ENCODE measurements at places on chromosomes 16 and 17.

DNA sequence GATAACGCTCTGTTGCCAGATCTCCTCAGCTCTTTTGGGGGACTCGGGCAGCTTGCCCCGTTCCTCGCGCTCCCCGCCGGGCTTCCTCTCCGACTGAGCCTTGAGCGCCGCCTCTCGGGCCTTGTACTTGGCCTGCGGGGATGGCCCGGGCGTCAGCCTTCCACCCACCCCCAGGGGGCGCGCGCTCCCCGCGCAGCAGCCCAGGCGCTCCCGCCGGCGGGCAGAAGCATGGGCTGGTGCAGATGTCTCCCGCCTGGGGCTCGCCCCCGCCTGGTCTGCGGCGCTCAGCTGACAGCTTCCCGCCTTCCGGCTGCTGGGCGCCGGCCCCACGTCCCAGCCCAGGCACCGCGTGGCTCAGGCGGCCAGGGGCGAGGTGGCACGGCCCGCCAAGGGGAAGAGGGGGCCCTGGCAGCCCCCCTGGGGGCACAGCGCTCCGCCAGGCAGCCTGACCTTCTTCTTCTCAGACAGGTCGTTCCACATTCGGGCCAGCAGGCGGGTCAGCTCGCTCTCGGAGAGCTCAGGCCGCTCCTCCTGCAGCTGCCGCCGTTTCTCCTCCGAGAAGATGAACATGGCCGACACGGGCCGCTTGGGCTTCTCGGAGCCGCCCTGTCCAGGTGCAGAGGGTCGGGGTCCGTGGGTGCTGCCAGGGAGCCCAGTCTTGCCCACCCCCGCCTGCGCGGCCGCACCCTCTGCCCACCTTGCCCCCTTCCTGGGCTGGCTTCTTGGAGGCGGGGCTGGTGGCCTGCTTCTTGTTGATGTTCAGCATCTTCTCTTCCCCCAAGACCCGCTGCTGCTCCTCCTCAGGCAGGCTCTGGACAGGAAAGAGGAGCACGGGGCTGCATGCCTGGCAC lies 8.9 kb downstream of the UBTF start:
- peak; percentile 95 for DNase-seq

DNA sequence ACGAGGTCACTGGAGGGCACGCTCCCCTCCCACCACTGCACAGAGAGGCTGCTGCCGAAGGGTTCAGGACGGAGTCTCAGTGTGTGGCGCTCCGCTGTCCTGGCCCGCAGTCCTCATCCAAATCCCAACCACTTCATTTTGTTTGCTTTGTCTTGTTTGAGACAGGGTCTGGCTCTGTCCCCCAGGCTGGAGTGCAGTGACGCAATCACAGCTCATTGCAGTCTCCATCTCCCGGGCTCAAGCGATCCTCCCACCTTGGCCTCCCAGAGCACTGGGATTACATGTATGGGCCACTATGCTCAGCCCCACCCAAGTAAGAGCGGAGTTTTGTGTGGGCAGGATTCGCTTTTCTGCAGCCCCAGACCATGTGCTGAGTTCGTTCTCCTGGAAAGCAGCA lies 12.7 kb downstream of the UNKL start:
- DNase-seq, result no peak

DNA sequence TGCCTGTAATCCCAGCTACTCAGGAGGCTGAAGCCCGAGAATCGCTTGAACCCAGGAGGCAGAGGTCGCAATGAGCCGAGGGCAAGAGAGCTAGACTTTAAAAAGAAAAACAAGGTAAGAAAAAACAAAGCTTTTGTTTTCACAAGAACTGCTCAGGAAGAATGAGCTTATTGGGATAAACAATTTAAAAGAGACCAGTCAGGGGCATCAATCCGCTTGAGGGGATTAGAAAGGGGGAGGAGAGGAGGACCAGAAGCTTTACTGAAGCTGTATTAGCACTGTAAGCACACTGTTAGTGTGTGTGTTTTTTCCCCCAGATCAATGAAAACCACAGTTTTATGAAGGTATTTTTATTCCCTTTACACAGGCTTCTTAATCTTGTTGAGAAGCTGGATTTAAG lies 8.8 kb downstream of the TMEM170A start:
- DNase-seq, result no peak

DNA sequence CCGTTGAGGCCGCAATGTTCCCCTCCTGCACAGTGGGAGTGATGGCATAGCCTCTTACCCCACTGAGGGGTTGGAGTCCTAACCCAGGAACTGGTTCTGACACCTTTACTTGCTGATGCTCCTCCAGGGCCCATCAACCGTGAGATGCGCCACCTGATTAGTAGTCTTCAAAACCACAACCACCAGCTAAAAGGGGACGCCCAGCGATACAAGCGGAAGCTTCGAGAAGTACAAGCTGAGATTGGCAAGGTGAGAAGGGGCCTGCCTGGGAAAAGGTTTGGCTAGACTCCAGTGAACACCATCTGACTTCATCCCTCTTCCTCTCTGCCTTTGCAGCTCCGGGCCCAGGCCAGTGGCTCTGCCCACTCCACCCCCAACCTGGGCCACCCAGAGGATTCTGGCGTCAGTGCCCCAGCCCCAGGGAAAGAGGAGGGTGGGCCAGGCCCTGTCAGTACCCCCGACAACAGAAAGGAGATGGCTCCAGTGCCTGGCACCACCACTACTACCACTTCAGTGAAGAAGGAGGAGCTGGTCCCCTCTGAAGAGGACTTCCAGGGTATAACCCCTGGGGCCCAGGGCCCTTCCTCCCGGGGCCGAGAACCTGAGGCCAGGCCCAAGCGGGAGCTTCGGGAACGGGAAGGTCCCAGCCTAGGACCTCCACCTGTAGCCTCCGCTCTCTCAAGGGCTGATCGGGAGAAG lies 5.8 kb downstream of the RNF40 start:
- no peak for DNase-seq

GRCh38 chr17:57288040-57288772 lies 31.9 kb downstream of the MSI2 start:
- no peak for DNase-seq

GRCh38 chr17:82350182-82351030 lies 8.6 kb upstream of the TEX19 start:
- peak; percentile 57 for DNase-seq

DNA sequence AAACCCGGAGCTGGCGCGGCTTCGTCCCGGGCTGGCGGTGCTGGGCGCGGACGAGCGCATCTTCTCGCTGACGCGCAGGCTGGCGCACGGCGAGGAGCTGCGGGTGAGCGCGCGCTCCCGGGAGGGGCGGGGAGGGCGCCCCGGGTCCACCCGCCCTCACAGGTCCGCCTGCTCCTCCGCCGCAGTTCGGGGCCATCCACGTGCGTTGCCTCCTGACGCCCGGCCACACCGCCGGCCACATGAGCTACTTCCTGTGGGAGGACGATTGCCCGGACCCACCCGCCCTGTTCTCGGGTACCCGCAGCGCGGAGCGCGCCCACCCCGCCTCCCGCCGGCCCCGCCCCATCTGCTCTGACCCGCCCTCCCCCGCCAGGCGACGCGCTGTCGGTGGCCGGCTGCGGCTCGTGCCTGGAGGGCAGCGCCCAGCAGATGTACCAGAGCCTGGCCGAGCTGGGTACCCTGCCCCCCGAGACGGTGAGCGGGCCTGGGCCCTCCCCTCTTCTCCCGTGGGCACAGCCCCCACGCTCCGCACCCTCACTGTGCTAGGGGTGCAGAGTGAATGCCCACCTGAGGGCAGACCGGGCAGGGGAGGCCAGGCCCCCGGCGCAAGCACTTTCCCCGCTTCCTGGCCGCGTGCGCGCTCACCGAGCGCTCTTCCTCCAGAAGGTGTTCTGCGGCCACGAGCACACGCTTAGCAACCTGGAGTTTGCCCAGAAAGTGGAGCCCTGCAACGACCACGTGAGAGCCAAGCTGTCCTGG lies 1.4 kb downstream of the HAGHL start:
- DNase-seq, result peak; percentile 93

GRCh38 chr17:34434052-34434451 lies 71.0 kb upstream of the CCL1 start:
- DNase-seq, result no peak

GRCh38 chr16:48317614-48318315 lies 67.4 kb downstream of the SIAH1 start:
- no peak for DNase-seq

- DNase-seq, result peak; percentile 68
These were observed 4.7 kb downstream of the SOCS3 start for GRCh38 chr17:78355045-78355641.

GRCh38 chr17:14282726-14283125 lies 18.2 kb upstream of the HS3ST3B1 start:
- DNase-seq, result no peak

GRCh38 chr17:37488009-37488604 lies 1.6 kb upstream of the DUSP14 start:
- DNase-seq, result no peak

DNA sequence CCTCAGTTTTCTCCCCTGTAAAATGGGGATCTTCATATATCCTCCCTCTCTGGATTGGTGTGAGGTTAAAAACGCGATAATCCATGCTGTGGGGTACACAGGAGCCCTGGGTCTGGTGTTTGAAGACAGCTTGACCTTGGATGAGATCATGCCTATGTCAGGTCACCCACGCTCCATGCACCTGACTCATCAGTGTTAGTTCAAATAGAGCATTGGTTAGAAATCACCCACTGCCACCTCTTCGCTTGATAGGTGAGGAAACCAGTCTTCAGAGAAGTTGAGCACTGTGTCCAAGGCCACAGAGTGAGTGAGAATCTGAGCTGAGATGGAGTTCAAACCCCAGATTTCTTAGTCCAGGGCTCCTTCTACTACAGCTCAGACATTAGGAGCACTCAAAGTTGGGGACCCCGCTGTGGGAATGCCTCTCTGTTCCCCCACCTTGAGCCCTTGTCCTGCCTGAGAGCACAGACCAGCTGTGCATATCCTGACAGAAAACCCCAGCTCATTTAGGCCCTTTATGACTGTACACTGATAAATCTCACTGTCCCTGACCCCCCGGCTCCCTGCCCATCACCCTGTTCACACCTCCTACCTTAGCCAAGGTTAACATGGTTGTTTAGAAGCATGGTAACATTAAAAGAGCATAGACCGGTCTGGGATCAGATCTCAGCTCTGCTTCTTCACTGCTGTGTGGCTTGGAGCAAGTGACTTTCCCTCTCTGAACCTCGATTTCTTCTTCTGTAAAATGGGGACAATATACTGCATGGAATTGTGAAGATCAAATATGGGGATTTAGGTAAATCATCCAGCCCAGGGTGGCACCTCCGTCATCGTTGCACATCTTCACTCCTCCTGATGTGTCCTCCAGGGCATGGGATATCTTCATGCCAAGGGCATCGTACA lies 22.4 kb upstream of the LGALS9 start:
- DNase-seq, result no peak

DNA sequence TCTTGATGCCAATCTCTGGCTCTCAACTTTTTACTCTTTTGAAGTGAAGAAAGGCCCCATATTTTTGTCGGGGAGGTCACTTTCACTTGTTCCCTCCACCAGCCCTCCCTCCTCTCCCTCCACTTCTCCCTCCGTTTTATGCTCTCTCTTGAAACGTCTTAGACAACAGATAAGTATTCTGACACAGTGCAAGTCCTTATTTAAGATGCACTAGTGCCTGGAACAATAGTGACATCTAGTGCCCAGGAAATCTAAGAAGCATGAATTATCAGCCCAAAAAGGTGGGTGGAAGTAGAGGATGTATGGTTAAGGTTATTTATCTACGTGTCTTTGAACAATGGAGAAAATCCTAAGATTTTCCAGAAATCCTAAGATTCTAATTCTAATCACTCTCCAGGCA lies 17.9 kb downstream of the PSME3IP1 start:
- peak; percentile 59 for DNase-seq

DNA sequence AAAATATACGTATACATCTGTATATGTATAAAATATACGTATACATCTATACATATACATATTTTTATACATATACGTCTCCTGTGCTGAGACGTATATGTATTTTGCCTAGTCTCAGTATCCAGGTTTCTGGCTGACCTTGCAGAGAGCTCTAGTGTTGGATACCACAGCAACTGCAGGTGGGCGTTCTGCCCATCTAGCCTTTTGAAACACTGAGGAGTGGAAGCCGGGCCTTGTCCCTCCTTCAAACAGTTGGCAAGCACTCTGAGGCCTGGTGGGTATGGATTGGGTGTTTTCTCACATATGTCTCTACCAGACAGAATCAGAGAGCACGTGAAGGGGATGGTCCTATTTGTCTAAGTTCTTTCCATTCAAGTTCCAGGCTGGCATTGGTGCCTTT lies 39.4 kb upstream of the MRC2 start:
- DNase-seq, result no peak

GRCh38 chr17:15261258-15261801 lies 3.8 kb downstream of the PMP22 start:
- peak; percentile 29 for DNase-seq

- DNase-seq, result no peak
These were observed 88.5 kb downstream of the ZFHX3 start for GRCh38 chr16:72959301-72959996.

GRCh38 chr17:19703106-19703827 lies 13.1 kb downstream of the SLC47A2 start:
- no peak for DNase-seq

- DNase-seq, result no peak
These were observed 398.0 kb downstream of the NPIPA8 start for GRCh38 chr16:17938546-17938945.

DNA sequence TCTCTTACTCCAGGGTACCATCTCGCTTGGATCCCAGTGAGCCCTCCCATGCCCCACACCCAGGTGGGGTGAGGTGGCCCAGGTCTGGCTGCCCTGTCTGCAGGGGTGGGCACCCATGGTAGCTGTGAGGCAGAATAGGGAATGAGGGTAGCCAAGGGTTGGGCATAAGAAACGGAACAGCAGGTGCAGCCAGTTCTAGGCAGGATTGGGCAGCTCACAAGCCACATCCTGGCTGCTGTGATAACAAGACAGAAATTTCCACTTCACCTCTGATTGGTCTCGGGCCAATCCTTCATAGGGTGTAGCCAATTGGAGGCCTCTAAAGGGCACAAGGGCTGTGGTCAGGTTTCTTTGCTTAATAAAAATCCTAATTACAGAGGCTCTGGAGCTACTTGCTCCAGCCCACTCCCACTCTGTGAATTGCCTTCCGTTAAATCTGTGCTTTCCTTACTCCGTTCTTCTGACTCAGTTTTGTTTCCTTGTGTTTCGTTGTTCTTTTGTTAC lies 1.5 kb upstream of the ARHGDIG start:
- no peak for DNase-seq

DNA sequence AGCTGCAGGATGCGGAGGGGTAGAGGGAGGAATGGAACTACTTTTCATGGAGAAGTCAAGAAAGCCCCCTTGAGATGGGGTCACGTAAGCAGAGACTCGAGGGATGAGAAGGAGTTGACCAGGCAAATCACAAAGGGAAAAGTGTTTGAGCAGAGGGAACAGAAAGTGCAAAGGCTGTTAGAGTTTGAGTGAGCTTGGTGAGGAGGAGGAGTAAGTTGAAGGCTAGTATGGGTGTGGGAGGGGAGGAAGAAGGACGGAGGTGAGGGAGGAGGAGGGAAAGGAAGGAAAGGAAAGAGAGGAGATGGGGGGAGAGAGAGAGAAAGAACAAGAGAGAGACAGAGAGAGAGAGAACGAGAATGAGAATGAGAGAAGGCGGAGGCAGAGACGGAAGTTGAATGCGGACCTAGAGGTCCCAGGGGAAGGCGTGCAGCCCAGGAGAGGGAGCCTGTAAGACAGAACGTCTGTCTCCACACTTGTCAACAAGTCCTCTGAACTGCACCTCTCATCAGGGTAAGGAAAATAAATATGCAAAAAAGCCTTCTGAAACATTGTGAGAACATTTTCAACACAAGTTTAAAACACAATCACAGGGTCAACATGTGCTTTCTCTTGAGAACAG lies 279.8 kb upstream of the EEF2KMT start:
- DNase-seq, result no peak

- no peak for DNase-seq
These were observed 23.7 kb downstream of the CACNG4 start for GRCh38 chr17:66988069-66988798.
